ENCODE measurements at places on chromosomes 1 and 21.

- no peak for DNase-seq
Measured at GRCh38 chr1:121458291-121459048, 273.7 kb downstream of the SRGAP2C start.

GRCh38 chr1:226497991-226498639, 50.4 kb upstream of the STUM start:
- DNase-seq = no peak

- DNase-seq = no peak
Measured at GRCh38 chr1:198558402-198558801, 17.9 kb upstream of the ATP6V1G3 start.

DNA sequence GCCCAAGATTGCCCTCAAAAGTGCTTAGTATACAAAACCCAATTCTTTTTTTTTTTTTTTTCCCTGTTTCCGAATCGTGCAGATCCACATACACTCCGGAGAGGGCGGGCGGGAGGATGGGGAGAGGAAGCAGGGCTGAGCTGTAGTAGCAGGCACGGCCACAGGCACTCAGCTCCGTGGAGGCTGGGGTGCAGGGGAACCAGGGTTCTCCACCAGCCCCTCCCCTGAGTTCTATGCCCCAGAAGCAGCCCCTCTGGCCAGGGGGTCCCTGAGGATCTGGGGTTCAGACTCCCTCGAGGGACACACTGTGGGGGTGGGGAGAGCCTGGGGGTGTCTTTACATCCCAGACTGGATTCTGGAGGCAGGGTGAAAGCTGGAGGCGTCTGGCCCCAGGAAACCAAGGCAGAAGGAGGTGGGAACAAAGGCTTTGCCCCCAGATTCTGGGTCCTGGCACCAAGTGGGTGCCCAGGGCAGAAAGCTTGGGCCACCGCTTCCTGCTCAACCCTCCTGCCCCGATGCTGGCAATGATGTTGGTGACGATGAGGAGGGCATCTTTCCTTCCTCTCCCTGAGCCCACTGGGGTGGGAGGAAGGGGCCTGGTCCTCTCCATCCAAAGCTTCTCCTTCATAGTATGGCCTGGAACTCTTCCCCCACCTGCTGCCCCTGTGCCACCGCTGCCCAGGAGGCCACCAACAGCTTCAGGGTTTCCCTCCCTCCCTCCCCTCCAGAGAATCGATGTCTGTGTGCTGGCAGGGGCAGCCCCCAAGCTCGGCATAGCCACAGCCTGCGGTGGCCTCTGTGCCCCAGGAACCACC, 106.4 kb upstream of the TARDBP start:
- DNase-seq = no peak

GRCh38 chr1:65232461-65232990, 76.8 kb upstream of the DNAJC6 start:
- no peak for DNase-seq

GRCh38 chr1:162697140-162697895, 65.1 kb downstream of the DDR2 start:
- no peak for DNase-seq

DNA sequence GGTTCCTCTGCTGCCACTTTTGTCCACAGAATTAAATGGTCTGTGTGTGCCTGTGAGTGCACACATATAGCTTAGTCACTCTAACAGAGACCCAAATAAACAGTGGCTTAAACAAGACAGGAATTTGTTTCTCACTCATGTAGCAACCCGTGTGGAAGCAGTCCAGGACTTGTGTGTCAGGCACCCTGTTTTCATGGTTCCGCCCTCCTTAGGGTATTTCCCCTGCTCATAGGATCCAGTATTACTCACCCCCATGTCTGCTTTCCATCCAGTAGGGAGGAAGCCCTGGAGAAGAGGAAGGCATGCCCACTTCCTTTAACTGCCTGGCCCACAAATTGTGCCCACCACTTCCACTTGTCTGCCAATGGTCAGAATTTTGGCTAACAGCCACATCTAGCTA, 41.3 kb upstream of the TACSTD2 start:
- no peak for DNase-seq

GRCh38 chr1:53913352-53914033, 19.5 kb downstream of the DIO1 start:
- DNase-seq = no peak

DNA sequence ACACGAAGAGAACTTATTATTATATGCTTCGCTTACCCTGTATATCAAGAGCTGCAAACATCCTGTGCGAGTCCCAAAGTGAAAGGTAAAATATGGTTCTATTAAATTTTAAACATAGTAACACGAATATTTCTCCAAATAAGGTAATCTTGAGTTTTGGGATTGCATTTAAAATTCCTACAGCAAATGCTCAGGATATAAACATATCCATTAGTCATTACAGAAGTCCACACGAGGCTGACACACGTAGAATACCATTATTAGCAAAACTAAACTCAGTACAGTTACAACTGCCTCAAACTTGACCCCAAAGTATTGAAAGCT, 282 bp upstream of the LYPLAL1 start:
- DNase-seq = no peak

DNA sequence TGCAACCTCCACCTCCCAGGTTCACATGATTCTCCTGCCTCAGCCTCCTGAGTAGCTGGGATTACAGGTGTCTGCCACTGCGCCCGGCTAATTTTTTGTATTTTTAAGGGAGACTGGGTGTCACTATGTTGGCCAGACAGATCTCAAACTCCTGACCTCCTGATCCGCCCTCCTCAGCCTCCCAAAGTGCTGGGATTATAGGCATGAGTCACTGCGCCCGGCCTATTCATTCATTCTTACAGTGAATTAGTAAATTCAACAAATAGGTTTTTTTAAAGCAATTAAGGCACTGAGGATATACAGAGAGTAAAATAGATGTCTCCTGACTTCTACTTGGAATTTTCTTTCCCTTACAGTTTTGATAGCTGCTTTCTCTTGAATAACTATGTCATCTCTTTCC, 43.5 kb downstream of the CDC42 start:
- no peak for DNase-seq

DNA sequence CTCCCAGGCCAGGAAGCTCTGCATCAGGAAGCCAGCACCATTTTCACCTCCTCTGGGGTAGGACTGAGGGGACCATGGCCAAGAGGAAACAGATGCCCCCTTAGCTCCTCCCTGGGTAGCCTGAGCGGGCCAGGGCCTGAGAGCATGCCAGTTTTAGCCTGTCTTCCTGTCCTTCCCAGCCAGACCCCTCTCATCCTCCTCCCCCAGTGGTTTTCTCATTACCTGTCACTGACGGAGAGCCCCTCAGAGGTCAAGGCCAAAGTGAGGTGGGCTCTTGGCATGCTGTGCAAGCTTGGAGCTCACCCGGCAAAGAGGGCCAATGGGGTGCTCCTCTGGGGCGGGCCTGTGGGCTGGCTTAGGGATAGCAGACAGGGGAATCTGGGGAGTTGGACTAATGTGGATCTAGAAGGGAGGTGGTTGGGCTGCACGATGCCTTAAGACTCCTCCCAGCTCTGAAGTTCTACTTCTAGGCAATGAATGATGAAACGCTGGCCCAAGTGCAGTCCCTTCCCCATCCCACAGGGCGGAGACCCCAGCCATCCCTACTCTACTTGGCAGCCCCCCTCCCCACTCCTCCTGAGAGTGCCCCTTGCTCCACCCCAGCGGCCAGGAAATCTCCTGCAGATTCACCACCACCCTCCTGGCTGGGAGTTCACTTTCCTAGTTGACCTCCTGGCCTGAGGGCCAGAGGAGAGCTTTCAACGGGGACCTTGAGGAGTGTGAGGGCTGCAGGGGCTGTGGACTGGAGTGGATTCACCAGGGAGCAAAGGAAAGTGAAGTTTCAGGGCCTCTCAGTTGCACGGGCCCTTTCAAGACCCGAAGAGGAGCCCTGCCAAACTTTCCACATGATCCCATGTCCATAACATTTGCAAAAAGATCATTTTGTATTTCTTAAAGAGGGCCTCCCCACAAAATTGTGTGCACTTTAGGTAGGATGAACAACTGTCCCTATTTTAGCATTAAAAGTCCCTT, 9.4 kb upstream of the LMNA start:
- DNase-seq = peak; percentile 80

GRCh38 chr1:84918726-84919336, 25.8 kb upstream of the LPAR3 start:
- DNase-seq = no peak

DNA sequence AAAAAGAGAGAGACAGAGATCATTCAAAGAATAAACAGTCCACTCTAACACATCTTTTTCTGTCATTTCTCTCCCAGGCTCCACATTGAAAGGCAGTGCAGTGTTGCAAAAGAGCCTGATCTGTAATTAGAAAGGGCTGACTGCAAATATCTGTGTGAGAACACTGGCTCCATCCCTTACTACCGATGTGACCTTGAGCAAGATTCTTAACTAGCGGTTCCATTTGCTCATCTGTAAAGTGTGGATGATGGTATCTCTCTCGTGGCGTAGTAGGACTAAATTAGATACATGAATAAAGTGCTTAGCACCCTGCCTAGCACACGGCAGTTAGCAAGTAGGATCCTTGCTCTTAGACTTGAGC, 26.9 kb upstream of the SLC44A3 start:
- DNase-seq = no peak

DNA sequence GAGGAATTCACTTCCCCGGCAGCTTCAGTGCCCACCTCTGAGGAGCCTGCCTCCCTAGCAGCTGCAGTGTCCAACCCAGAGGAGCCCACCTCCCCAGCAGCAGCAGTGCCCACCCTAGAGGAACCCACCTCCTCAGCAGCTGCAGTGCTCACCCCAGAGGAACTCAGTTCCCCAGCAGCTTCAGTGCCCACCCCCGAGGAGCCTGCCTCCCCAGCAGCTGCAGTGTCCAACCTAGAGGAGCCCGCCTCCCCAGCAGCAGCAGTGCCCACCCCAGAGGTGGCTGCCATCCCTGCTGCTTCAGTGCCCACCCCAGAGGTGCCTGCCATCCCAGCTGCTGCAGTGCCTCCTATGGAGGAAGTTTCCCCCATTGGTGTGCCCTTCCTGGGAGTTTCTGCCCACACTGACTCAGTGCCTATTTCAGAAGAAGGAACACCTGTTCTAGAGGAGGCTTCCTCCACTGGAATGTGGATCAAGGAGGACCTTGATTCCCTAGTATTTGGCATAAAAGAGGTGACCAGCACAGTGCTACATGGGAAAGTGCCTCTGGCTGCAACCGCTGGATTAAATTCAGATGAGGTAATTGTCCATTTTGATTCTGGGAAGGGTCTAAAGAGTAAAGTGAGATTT, 77.4 kb upstream of the BMP8A start:
- no peak for DNase-seq

Data from right hindlimb (tissue), 1 donor.